ENCODE measurements at places on chromosomes 5 and 9.

GRCh38 chr5:169433221-169433651, 132.3 kb upstream of the SLIT3 start:
- no peak for DNase-seq

DNA sequence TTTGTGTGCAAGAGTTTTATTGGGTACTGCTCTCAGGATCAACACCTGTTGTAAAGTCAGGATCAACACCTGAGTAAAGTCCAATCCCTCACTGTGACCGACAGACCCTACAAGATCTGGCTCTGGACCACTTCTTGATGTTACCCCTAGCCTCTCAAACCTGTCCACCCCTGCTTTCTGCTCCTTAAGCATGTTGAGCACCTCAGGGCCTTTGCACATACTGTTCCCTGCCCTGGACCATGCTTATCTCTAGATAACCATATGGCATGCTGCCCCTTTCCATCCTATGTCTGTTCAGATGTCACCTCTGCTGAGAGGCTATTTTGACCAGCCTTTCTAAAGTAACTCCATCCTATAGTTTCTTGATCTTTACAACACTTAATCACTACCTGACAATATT, 269.6 kb downstream of the SMARCA2 start:
- DNase-seq = no peak

DNA sequence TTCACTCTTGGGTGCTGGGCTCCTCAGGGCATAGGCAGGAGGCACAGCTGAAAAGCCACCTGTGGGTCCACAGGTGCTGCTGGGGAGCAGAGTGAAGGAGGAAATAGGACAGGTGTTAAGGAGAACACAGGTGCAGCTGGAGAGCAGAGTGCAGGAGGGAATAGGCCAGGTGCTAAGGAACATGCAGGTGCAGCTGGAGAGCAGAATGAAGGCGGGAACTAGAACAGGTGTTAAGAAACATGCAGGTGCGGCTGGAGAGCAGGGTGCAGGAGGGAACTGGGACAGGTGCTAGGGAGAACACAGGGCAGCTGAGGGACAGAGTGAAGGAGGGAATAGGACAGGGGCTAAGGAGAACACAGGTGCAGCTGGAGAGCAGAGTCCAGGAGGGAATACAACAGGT, 43.8 kb upstream of the PLEKHG4B start:
- DNase-seq = no peak

DNA sequence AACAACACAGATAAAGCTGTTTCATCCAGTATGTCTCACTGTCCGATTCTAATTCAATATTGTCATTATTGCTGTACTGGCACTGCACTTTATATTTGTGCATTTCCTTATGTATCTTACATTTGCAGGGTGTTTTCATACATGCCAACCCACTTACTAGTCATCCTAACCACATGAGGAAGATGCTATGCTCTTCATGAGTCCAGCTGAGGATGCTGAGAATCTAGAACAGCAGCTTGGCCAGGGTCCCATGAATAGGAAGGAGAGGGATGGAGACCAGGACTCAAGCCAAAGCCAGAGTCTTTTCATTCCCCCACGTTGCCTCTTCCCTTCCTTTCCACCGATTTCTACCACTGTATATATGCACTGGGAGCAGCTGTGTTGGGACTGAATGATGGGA, 292.8 kb upstream of the KLF4 start:
- no peak for DNase-seq

DNA sequence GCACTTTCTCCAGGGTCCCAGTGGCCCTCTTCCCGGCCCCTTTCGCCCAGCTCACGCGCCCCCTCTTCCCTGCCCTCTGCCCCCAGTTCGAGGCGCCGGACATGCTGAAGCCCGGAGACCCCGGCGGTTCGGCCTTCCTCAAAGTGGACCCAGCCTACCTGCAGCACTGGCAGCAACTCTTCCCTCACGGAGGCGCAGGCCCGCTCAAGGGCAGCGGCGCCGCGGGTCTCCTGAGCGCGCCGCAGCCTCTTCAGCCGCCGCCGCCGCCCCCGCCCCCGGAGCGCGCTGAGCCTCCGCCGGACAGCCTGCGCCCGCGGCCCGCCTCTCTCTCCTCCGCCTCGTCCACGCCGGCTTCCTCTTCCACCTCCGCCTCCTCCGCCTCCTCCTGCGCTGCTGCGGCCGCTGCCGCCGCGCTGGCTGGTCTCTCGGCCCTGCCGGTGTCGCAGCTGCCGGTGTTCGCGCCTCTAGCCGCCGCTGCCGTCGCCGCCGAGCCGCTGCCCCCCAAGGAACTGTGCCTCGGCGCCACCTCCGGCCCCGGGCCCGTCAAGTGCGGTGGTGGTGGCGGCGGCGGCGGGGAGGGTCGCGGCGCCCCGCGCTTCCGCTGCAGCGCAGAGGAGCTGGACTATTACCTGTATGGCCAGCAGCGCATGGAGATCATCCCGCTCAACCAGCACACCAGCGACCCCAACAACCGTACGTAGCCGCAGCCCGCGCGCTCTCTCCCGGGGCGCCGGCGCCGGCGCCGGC, 1.0 kb downstream of the PRDM6 start:
- no peak for DNase-seq

DNA sequence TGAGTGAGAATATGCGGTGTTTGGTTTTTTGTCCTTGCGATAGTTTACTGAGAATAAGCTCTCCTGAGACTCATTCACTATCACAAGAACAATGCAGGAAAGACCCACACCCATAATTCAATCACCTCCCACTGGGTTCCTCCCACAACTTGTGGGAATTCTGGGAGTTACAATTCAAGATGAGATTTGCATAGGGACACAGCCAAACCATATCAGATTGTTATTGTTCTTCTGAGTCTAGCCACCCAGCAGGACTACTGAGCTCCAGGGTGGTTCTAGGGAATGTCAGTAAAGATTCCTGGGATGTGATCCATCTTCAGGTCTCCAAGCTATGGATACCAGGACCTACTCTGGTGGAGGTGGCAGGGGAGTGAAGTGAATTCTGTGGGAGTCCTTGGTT, 2075.1 kb upstream of the CDH9 start:
- no peak for DNase-seq

GRCh38 chr9:115946530-115946929, 207.1 kb upstream of the PAPPA start:
- DNase-seq = no peak

- peak; percentile 94 for DNase-seq
These were observed at the start of gene GLE1 for GRCh38 chr9:128504485-128505413. TSS of gene GLE1 (plus strand) at chr9:128504719. CDS start at chr9:128504806, 87 bp downstream.

DNA sequence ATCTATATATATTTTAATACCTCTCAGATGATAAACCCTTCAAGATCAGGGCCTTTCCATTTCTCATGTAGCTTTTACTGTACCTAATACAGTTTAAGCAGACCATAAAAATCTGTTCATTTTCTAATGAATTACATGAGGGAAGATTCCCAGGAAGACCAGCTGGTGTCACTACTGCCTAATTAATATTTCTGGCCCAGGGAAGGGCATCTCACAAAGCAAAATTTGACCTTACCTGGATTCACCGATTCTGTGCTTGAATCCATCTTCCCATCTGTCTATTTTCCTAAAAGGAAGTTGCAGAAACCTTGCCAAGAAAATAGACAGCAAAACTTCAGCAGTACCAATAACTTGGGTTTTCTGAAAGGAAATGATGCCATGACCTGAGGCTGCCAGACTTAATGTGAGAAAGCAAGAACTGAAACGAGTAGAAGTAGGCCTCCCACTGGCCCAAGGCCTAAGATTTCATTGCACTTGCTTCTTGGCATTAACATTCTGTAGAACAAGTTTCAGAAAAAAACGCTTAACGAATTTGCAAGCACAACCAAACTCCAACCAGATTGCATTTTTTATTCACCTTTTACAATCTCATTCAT, 83.0 kb upstream of the GLIS3 start:
- DNase-seq = no peak

DNA sequence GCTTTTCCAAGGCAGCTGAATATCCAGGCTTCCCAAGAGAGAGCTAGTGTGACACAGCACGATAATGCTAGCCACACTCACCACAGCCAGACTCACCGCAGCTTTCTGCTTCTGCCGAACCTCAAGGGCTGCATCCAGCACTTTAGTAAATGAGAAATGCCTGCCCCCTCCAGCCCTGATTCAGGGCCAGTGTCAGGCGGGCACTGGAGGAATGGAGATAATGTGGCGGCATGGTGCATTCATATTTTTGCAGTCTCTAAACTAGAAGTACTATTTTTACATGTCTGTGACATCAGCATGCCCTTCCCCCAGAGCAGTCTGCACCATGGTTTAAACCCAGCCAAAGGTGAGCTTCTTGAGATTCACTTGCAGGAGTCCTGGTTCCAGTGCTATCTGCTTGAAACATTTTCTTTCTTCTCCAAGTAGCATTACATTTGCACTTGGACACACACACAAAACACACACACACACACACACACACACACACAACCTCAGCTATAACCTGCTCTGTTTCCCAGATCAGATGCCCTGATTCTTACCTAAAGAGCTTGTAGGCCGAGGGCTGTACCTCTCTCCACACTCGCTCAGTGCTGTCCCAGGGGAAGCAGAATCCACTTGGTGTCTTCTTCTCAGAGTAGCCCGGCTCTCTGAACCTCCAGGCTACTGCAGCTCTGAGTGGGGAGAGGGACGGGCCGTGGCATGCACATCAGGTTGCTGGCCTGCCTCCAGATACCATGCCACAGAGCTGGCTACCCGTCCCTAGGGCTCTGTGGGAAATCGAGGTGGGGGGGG, at the start of gene FGF1:
TSS of gene FGF1 (minus strand) at position 673 of the 792 bp plus-strand sequence. CDS start 71,963 bp downstream, outside the sequence.
- DNase-seq = no peak

- DNase-seq = no peak
These were observed 12.0 kb upstream of the PSMB7 start for GRCh38 chr9:124427281-124427680.

GRCh38 chr5:137575847-137576246, 76.7 kb upstream of the SPOCK1 start:
- DNase-seq = no peak

DNA sequence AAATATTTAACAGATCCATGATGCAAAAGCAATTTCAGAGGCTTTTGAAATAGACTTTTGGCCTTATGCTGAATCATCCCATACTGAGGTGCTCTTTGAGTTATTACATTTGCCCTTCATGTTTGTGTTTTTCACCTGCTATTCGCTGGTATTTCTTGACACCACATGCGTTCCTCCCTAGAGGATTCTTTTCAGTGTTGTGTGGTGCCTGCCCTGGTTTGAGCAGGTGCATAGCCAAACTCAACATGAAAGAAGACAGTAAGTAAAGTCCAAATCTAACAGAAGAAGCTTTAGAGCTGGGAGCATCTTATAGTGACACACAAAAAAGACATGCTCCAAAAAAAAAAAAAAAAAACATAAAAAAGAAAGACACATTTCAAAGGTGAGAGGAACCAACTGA, 796.3 kb downstream of the SEMA5A start:
- no peak for DNase-seq

DNA sequence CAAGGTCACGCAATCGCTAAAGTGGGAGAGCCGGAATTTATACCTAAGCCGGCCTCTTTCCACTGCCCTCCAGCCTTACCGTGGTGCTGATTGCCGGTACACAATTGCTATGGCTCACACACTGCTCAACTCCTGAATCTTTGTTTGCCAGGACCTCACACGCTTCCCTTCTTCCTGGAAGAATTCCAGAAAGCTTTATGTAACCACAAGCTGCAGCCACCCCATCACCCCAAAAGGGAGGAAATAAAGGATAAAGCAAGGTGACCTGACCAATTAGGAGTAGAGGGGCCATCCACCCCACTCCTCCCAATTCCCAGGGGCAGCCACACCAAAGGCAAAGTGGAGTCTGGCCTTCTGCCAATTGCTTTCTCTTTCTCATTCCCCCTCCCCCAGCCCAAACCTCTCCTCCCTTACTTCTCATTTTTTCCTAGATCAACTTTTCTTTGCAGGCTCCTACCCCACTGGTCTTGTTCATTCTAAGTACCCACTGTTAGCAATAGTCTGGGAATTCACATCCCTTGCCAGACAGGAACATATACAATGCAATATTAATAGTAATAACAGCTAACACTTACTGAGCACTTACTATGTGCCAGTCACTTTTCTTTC, 18.0 kb upstream of the CDC23 start:
- no peak for DNase-seq

- DNase-seq = no peak
These were observed 330.8 kb downstream of the KDM4C start for GRCh38 chr9:7088611-7089010.

GRCh38 chr5:3899093-3899492, 303.5 kb downstream of the IRX1 start:
- DNase-seq = no peak
